ENCODE measurements at places on chromosomes 11 and 22. TPM values are rescaled to one million over a fixed set of nuclear protein-coding genes. Genes with fewer than 3 reads are reported as not detected.

The GAS2 gene
- 4.4 TPM for total RNA-seq

The NEFH gene
- 0.15 TPM for total RNA-seq

The JOSD1 gene
- total RNA-seq, result 91.9 TPM

The ANGPTL5 gene
- total RNA-seq, result not detected

The FREY1 gene
- total RNA-seq, result not detected

The MRTFA gene
- 29.3 TPM for total RNA-seq

The TMEM41B gene
- total RNA-seq, result 81.1 TPM

The KRTAP5-2 gene
- total RNA-seq, result not detected

The UEVLD gene
- total RNA-seq, result 46.6 TPM

The ACCS gene
- 16.7 TPM for total RNA-seq

The IRAG1 gene
- 0.15 TPM for total RNA-seq

The TCN2 gene
- 26.0 TPM for total RNA-seq

The OR52I1 gene
- not detected for total RNA-seq

The GLB1L3 gene
- not detected for total RNA-seq

The RFPL2 gene
- 0.10 TPM for total RNA-seq

The HSPB2 gene
- 0.69 TPM for total RNA-seq

The USP35 gene
- 12.4 TPM for total RNA-seq

The APBB1 gene
- total RNA-seq, result 50.4 TPM

The SCGB2A2 gene
- total RNA-seq, result not detected

The TRIM51 gene
- not detected for total RNA-seq

The FOSL1 gene
- 4.2 TPM for total RNA-seq

The OR51B4 gene
- not detected for total RNA-seq

The PAMR1 gene
- total RNA-seq, result 1.8 TPM

The OR2AT4 gene
- total RNA-seq, result not detected

The OR51V1 gene
- not detected for total RNA-seq

The LDHAL6A gene
- total RNA-seq, result not detected

The OR10G4 gene
- not detected for total RNA-seq

The AGBL2 gene
- total RNA-seq, result 2.1 TPM
